ENCODE measurements at places on chromosomes 1 and 21.
A peak's percentile ranks its signal among the peaks of the same experiment; 100 is the strongest.

DNA sequence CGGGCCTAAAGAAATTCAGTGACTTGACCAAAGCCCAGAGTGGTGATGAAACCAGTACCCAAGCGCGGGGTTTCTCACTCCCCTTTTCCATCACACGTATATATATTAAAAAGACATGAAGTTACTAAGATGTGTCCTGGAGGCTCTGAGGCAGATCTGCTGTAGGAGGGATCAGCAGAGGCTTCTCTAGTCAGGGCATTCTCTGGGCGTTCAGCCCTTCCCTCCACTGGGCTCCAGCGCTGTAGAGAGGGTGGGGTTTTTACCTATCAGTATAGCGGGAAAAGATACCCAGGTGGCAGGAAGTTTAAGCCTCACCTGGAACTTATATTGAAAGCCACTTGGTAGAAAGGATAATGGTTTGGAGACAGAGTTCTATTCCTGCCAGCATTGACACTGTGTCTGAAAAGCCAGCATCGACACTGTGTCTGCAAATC lies 862 bp upstream of the PLEKHO1 start:
- DNase-seq = no peak

- no peak for DNase-seq
Measured at GRCh38 chr1:233261206-233261605, 34.3 kb downstream of the PCNX2 start.

GRCh38 chr1:178451529-178451928 lies 45.2 kb downstream of the CLEC20A start:
- DNase-seq = no peak

DNA sequence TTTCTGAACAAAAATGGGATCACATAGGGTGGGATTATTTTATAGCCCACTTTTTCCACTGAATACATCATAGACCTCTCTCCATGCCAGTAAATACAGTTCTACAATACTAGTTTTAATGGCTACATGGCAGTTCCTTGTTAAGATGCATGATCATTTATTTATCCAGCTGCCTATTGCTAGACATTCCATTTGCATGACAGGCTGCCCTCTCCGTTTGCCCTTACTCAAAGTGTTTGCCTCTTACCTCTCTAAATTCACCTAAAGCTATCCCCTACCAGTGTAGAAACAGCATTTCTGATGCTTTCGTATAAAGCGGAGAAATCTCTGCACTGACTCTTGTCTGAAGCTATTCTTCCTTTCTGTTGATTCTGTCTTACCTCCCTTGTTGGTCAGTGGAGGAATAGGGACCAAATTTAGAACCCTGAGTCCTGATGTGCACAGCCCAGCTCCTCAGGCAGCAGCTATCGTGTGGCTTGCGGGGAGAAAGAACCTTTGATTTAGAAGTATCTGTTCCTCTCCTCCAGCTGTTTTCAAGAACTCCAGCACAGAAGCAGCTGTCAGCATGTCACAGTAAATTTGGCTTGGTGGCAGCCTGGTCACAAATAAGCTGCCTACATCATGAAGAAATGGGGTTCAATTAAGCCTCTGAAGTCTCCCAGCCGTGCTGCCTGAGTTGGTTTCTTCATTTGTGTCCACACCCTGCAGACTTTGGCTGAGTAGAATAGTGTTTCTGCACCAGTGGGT lies 337.3 kb downstream of the PRDM2 start:
- no peak for DNase-seq

GRCh38 chr1:2381741-2382620 lies 9.4 kb downstream of the MORN1 start:
- peak; percentile 73 for DNase-seq

- DNase-seq = no peak
Measured at GRCh38 chr1:37083603-37084002, 49.3 kb upstream of the GRIK3 start.

GRCh38 chr21:37555672-37556261 lies 189.2 kb downstream of the DYRK1A start:
- DNase-seq = no peak

DNA sequence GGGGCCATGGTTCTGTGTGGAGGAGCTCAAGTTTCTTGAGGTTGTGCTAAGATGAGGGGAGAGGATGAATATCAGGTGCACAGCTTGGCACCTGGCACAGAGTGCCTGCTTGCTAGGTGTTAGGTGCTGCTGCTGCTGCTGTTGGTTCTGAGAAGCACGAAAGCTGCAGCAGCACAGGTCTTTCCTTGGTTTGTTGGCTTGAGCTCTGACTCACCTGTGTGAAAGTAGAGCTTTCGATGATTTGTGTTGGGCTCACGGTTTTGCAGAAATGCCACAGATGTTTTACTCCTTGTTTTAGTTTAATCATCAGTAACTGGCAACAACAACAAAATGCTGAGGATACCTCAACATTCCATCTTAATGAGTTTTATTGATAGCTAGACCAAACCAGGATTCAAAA lies 221.6 kb downstream of the BRINP2 start:
- DNase-seq = no peak

GRCh38 chr1:51976846-51977602 lies 13.5 kb downstream of the RAB3B start:
- DNase-seq = no peak

GRCh38 chr1:119549719-119550132 lies 42.7 kb downstream of the HSD3B1 start:
- no peak for DNase-seq

GRCh38 chr1:9643351-9644256 lies 7.9 kb upstream of the PIK3CD start:
- DNase-seq = no peak

DNA sequence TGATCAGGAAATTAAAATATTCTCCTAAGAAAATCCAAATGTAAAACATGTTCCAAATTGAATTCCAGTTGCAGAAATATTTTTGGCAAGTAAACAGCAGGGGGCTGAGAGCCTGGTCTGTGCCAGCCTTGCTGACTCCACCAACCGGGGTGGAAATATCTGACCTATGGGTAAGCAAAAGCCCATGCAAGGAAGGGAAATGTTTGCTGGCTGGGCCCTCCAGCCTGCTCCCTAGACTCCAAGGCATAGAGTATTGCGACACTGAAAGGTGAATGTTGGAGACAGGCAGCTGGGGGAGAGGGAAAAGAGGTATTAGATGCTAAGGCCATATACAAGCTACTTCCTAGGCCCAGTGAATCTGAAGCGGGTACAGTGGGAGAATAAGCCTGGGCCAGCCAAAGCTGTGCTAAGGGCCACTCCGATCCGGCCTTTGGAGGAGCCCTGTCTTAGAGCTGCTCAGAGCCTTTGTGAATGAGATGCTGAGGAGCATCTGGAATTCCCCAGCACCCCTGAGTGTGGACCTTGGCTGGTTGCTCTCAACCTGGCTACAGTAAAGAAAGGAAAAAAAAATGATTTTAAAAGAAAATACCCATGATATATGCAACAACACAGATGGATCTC lies 24.9 kb upstream of the ATP1B1 start:
- no peak for DNase-seq

DNA sequence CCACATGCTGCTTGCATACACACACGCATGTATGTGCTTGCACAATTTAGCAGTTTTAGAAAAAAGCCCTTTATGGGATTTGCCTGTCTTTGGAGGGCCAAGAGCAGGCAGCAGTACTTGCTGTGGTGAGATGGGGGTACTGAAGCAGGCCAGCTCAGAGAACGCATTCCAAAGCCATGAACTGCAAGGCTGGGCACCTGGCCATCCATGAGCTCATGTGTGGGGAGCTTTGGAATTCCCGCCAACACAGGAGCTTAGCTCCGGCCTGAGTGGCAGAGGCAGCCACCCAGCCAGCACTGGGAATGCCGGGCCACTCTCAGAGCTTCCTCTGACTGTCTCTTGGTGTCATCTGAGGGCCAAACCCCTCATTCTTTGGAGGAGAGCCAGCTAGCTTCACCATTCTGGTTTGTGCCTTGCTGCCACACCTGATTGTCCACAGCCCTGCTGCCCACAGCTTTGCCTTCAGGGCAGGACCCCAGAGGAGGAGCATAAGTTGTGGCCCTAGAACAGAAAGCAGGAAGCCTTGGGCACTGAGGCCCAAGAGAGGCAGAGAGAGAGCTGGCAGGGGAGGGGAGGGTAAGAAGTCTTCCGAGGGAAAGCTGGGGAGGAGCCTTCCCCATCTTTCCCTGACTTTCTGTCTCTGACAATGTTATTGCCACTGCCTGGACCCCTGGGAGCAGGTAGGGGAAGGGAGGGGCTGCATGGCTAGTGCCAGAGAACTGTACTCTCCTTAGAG lies 92.1 kb upstream of the POU3F1 start:
- DNase-seq = no peak

DNA sequence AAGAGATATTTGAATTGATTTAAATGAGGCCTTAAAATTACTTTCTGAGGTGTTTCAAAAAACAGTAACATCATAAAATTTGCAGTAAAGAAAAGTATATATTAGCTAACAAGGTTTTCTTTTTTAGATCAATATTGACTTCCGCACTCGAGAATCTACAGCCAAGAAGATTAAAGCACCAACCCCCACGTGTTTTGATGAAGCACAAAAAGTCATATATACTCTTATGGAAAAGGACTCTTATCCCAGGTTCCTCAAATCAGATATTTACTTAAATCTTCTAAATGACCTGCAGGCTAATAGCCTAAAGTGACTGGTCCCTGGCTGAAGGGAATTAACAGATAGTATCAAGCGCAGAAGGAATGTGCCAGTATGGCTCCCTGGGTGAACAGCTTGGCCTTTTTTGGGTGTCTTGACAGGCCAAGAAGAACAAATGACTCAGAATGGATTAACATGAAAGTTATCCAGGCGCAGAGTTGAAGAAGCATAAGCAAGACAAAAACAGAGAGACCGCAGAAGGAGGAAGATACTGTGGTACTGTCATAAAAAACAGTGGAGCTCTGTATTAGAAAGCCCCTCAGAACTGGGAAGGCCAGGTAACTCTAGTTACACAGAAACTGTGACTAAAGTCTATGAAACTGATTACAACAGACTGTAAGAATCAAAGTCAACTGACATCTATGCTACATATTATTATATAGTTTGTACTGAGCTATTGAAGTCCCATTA lies 3.6 kb downstream of the RGS1 start:
- DNase-seq = no peak

DNA sequence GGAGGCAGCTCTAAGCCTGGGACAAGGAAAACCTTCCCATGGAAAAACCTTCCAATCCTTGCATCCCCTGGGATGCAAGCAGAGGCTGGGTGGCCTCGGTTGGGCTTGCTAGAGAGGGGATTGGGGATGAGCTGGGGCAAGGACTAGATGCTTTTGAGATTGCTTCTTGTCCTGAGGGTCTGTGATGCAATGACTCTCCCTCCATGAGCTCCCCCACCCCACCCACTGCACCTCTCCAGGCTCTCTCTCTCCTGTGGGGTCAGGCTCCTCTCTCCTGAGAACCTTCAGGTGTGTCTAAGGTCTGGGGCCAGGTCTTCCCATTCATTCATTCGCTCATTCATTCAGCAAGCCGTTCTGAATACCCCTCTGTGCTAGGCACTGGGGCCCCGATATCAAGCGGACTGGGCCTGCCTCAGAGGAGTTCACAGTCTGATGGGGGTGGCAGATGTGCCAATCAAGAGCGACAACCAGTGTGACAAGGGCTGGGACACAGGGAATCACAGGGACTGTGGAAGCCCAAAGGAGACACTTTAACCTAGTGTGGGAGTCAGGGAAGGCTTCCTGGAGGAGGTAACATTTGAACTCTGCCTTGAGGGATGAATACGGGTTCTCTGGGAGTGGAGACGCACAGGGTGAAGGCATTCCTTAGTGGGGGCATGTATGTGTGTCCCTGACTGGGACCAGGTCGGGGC lies 6.5 kb downstream of the LDLRAD1 start:
- DNase-seq = no peak

DNA sequence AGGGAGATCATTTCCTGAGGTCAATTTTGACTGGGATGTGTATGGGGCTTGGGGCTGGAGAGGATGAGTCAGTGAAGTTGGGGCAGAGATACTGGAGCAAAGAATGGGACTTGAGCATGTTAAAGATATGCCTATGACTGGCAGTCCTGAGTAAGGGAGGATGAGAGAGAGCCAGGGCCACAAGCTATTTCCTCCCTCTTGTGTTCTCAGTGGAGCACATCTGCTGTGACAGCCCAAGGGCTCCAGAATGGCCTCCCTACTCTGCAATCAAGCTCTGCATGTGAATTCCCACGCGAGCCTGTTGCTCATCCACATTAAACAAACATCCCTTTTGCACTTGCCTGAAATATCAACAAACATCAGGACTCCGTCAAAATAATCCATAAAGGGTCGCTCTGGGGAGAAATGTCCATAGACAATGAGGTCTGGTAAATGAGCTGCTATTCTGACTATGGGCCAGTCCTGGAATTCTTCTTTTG lies 9.2 kb downstream of the ADCY10 start:
- no peak for DNase-seq

Measured in activated CD4-positive, alpha-beta T cell treated with anti-CD3 and anti-CD28 coated beads for 24 hours (primary cell).